ENCODE measurements at places on chromosomes 3 and 15.

DNA sequence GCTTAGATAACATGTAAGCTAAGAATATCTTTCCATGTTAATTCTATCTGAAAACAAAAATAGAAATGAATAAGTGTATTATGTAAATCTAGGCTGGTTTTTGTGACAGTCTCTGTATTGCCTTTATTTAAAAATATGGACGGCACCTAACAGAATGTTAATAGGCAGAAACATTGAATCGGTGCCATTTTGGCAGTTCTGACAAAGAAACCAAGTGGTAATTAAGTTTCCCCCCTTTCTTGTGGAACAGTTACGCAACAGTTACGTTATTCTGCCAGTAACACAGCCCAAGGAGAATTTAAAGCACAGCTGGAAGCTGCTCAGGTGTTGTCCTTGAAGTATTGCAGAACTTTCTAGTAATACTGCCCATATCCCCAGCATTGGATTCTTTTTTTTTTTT lies 21.5 kb downstream of the LARS2 start:
- DNase-seq: no peak

GRCh38 chr3:33624756-33625155 lies 93.3 kb downstream of the CLASP2 start:
- DNase-seq: no peak

DNA sequence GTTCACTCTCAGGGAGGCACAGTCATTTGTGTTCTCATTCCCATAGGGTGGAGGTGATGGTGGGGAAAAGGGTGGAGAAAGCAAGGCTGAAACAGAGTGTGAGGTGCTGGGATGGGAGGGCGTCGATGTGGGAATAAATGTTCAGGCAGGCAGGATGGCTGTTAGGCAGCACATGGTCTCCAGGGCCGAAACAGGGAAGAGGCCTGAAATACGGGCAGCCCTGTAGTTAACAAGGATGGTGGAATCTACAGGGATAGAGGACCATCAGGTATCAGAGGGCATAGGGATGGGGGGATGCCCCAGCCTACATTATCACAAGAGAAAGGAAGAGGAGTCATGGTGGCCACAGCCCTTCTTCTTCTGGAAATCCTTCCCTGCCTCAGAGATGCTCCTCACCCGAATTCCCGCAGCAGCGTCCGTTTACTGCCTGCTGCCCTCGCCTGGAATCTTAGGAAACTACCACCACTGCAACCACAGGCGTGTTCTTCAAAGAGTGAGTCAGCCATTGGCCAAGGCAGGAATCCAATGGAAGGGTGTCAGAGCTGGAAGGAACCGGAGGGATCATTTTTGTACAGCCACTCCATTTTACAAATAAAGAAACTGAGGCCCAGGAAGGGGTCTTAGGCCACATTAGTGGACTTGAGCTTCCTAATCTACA lies 49.7 kb upstream of the POMGNT2 start:
- no peak for DNase-seq

DNA sequence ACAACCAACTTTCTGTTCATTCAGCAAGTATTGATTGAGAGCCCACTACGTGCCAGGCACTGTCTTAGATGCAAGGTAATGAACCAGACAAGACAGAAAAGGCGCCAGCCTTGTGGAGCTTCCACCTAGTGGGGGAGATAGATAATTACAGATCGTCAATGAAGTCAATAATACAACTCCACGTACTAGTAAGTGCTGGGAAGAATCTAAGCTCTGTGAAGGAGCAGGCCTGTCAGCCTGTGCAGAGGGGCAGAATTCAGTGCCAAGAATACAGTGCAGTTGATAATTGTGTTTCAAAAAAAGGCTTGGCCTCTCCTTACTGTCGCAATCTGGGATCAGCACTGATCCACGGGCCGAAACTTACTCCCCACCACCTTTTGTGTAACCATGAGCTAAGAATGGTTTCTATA lies 186.3 kb downstream of the FEZF2 start:
- DNase-seq: no peak

GRCh38 chr3:157412323-157412855 lies 24.3 kb upstream of the PTX3 start:
- DNase-seq: no peak

- no peak for DNase-seq
Observed at GRCh38 chr15:98719137-98719740, 70.9 kb downstream of the IGF1R start.

DNA sequence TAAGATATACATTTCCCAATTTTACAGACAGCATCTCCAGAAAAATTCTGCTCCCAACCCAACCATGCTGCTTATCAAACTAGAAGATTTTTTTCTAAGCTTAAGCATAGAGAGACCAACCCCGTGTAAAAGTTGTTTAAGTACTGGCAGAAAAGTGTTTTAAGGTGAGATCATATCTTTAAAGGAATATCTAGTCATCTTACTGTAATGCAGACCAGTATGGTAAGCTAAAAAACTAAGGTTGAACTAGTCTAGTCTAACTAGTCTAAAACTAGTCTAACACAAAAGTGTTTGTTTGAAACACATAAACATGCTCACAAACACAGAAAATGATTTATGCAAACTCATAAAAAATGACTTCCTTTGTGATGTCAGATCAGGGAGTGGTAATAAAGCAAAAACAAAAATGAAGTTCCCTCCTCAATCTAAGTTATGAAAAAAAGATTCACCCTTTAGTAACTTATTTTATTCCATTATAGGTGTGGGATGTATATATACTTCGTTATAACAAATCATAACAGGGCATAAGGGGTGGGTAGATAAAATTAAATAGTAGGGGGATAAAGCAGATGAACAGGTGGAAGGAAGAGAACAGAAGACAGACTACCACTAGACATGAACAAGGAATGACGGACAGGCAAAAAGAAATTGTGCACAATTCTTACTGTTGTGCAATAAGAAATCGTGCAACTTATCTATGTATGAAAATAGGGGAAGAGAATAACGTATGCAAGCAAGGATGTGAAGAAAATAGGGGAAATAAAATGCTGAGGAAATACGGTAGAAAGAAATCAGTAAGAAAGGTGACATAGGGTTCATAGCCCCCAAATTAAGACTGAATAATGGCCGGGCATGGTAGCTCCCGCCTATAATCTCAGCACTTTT lies 10.0 kb downstream of the MYO5A start:
- DNase-seq: no peak

- DNase-seq: peak; percentile 50
Observed at GRCh38 chr3:16884084-16884747, 539 bp upstream of the PLCL2 start.

GRCh38 chr15:62469478-62469873 lies 304.4 kb upstream of the C2CD4B start:
- DNase-seq: no peak

DNA sequence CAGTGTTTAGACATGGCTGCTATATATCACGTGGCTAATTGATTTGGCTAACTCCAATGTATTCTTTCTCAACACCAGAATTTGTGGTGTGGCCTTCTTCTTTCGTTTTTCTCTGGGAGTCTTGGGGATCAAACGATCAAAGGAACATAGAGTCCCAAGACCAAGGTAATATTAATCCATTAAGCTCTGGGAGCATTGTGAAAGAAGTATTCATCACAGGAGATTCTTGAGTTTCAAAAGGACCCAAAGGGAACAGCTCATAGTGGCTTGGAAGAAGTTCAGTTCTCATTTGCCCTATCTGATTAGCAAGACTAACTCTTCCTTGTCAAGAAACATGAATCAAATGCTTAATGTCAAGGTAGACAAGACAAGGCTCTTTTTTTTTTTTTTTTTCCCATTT lies 32.9 kb upstream of the TICRR start:
- DNase-seq: no peak

DNA sequence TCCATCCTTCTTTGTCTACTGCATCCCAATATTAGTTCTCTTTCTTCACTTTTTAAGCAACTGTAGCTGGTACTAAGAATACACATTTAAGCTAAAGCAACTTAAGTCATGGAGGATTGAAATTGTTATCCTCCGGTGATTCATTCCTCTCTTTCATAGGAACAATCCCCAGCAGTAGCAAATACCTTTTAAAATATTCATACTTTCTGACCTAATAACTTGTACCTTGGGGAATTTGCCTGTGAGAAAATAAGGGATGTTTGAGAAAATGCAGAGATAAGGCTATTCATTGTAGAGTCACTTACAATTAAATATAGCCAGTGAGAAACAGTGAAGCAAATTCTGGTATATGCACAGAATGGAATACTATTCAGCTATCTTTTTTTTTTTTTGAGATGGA lies 66.0 kb downstream of the VPS13C start:
- no peak for DNase-seq

DNA sequence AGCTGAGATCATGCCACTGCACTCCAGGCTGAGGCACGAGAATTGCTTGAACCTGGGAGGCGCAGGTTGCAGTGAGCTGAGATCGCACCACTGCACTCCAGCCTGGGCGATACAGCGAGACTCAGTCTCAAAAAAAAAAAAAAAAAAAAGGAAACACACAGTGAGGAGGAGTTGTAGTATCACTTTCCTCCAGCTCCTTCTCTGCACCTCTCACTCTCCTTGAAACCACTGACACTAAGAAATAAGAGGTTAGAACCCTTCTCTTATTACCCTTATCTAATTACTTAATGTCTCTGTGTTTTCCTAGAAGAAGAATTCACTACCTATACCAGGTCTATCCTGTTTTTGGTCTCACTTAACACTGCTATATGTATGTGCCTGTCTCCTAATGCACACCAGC lies 31.7 kb downstream of the RAB27A start:
- DNase-seq: no peak

All from activated effector memory CD4-positive, alpha-beta T cell treated with Interleukin-2 at 50 U/mL for 16 hours (primary cell).